ENCODE measurements at places on chromosomes 3 and 15.

DNA sequence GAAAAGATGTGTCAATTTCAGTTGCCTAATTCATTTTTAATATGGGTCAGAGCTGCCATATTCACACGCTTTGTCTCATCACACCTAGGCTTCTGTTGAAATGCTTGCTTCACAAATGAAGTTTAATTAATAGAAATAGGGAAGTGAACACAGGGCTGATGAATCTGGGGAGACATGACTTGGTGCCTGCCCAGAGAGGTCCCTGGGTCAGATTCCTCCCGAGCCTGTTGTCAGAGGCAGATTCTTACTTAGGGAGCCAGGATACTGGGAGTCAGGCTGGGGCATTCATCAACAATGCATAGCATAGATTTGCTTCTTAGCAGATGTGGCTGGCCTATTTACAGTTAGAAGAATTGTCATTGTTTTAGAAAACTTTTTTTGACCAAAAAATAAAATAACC is 90.6 kb downstream of the CACNA1D start:
- DNase-seq, result no peak

DNA sequence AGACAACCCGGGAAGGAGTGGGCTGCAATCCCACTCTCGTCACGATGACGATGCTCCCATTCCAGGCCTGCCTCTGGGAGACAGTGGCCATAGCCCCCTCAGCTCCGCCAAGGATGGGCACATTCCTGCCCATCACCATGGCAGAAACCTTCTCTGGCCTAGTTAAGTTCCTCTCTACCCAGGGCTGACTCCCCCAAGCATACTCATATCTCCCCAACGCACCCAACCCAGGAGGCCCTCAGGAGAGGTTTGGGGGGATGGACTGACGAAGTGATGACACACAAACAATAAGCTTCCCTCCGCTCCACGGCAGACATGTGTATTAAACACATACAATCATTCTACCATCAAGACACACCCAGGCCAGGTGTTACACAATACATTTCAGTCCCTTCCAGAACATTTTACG is 60.1 kb downstream of the VGLL4 start:
- no peak for DNase-seq

DNA sequence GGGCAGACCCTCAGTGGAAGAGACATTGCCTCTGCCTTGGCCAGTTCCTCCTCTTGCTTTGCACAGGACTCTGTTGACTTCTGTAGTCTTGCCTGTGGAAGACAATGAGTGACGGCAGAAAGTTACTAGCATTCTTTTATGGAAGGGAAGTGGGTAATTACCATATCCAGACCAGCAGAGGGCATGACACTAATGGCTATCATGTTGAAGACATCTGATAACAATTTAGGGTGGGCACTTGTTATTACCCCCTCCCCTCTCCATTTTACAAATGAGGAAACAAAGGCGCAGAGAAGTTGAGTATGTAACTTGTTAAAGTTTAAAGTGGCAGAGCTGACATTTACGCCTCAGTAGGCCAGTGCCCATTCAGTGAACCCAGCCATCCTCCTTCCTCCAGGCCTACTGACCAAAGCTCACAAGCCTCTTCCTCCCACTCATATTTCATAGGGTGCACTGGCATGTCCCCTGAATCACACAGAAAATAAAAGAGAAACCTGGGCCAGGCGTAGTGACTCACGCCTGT is 48.2 kb upstream of the FMN1 start:
- no peak for DNase-seq

DNA sequence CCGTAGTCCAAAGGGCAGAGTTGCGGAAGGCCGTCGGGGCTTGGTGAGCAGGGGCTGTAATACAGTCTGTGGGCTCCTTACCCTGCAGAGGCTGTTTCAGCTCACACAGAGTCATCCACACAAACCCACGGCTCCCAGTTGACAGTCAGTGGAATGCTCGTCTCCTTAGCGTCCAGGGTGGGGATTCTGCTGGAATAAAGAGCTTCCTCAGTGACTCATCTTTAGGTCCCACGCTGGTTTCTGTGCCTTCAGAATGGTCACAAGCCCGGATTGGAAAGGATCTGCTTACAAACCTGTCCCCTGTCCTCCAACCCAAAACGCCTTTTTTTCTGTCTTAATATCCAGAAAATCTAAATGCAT is 201.3 kb upstream of the TPM1 start:
- no peak for DNase-seq

GRCh38 chr3:107368654-107369398 is 8.4 kb upstream of the CCDC54 start:
- no peak for DNase-seq

DNA sequence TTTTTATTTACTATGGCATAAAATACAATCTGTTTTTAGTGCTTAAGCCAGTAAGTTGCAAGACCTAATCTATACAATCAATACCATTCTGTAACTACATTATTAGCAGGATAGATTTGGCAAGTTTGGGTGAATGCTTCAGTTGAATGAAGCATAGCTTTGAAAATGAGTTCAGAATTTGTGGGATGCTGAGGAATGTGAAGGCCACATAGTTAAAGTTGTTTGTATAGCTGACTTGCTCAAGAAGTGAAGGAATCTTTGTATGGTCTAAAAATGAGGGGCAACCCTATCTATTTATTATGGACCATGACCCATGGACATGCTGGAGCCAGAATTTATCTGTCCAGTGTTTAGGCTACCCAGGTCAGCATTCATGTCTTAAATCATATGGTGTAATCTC is 58.5 kb downstream of the CRYBG3 start:
- DNase-seq, result no peak

GRCh38 chr15:56074481-56075265 is 81.3 kb upstream of the NEDD4 start:
- DNase-seq, result no peak

DNA sequence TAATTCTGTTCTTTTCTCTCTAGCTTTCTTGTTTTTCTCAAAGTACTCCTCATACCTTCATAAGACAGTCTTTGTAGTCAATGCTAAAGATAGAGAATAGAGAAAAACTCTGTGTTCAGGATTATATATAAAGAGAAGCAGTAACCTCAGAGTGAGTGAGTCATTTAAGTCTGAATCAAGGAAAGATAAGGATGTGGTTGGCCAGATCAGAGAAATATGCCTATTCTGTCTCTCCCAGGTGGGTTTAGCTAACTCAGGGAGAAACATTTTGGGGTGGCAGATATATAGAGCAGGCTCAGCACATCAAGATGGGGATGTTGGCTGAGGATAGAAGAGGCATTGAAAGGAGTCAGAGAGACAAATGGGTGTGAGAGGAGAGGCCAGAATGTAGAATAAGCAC is 31.4 kb downstream of the GTF2E1 start:
- no peak for DNase-seq

GRCh38 chr3:127196002-127196401 is 3.1 kb downstream of the PRR23E start:
- DNase-seq, result no peak

GRCh38 chr3:99013777-99014315 is 112.4 kb upstream of the DCBLD2 start:
- DNase-seq, result no peak

DNA sequence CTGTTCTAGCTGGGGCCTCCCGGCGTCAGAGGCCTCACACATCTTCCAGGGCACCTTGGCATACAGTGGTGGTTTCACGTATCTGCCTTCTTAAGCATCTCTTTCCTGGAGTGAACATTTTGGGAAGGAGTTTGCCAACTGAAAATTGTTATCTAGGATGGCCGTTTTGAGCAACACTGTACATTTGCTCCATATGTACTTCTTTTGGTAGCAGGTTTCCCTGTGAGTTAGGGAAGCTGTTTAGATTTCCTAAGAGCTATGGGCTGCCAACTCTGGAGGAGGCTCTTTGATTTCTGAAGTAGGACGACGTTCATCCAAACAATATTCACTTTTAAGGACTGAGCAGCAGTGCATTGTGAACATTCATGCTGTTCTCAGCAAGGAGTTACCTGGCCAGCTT is 665.9 kb downstream of the SQOR start:
- DNase-seq, result no peak

DNA sequence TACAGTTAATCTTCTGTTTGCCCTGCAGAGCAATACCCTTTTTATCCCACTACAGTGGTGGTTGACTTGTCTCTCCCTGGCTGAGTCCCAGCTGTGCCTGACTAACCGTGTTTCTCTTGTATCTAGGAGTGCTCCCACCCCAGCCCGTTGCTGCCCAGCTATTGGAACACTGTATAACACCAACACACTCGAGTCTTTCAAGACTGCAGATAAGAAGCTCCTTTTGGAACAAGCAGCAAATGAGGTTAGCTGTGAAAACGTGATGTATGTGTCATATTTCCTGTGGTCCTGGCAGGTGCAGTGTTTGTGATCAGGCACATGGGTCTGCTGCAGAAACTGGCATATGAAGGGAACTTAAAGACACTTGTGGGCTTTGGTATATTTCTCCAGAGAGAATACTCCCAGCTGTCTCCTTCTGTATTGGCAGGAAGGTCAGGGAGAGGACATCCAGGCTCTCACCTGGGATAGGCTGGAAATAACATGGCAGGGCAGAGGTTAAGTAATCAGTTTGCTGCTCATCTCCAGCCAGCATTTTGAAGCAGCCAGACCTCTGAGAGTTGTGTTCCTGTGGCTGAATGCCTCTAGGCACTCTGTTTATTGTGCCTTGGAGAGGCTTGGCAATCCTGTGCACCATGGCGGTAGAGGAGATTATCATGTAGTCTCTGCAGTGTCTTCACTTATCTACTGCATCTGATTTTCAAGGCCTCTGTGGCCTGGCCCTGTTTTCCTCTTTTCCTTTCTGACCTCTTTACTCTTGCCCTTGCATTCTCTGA is 34.8 kb downstream of the ATG7 start:
- peak; percentile 19 for DNase-seq

GRCh38 chr15:36627566-36627965 is 48.1 kb downstream of the CDIN1 start:
- no peak for DNase-seq

GRCh38 chr15:74776821-74777768 is 4.8 kb upstream of the CSK start:
- DNase-seq, result peak; percentile 83

GRCh38 chr3:13171704-13172643 is 98.7 kb upstream of the IQSEC1 start:
- no peak for DNase-seq

DNA sequence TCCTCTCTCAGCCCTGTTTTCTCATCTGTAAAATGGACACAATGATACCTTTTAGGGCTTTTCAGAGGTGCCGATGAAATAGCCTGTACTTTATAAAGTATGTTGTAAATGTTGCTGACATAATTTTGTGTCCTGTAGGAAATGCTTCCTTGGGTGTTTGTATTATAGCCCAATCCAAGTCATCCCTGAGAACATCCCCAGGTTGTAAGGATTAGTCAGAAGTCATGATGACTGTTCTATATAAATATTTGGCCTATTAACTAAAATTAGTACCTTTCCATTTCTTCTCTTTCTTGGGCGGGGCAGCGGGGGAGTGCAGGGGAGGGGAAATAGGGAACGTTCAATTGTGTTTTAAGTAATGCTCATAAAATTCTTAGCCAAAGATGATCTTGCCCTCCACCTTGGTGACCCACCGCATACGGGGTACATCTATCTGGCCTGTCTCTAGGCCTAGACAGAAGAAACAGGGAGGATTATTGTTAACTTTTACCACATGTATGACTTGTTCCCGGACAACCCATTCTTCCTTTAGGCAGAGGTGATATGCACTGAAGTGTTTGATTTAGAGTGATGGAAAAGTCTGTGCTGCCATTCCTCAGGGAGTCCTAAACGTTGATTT is 120.7 kb downstream of the VGLL4 start:
- DNase-seq, result no peak

GRCh38 chr3:30314757-30315325 is 291.6 kb upstream of the TGFBR2 start:
- no peak for DNase-seq

GRCh38 chr3:121916189-121916588 is 22.0 kb downstream of the SLC15A2 start:
- DNase-seq, result no peak

- no peak for DNase-seq
Observed at GRCh38 chr3:195095035-195095703, 175.8 kb downstream of the XXYLT1 start.

DNA sequence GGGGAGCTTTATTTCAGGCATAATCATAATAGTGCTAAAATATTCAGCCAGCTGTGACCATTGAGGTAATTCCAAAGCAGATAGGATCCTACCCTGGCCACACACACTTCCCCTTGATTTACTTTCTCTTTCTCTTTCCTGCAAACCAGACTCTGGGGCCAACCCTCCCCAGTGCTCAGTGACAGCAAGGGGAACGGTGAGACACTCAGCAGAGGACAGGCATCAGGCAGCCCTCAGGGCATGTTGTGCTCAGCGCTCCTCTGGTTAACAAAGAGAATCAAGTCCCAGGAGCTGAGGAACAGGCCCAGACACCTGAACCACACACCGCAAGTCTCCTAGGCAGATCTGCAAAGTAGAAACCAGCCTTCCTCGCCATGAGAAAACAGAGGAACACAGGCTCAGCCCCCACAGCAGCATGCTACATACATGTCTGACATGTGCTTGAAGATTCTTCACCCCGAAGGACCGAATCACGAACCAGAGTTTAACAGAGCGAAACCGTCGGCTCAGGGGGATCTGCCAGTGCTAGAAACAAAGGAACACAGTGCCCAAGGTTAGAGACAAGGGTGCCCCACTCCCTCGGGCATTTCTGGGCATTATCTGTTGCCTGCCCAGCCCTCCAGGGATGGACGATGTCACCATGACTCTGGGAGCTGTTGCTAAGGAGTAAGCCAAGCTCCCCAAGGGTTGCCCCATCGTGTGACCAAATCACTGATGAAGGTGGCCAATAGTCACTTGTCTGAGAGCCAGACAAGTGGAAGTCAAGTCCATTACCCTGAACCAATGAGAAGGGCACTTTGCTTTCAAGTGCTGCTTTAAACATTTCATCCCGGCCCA is 17.5 kb downstream of the HDC start:
- DNase-seq, result peak; percentile 69

DNA sequence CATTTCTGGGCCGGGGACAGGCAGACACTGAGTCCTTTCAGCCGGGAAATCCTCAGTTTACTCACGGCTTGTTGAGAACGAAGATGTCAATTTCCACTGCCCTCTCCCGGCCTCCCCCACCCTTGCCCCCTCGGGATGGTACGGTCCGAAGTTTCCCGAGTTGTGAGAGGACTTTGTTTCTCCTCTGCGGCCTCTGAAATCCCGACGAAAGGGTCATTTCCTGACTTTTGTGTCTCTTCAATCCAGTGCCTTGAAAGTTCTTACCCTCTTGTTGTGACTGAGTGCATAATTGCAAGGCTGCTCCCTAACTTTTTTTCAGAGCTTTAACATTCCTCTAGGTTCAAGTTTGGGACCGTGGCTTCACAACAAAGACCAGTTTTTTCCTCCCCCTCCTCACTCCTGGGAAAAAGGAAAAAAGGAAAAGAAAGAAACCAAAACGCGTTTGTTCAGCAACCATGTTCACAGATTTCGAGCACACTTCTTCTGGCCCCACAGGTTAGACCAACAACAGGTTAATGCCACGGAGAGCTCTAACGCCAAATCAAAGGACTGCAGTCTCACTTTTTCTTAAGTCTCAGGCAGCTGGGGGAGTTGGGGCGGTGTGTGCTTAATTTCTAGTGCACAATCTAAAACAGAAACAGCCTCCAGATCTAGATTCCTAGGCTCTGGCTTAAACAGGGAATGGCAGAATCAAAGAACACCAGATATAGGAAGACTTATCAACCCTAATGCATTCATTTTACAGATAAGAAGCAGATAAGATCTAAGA is 138.9 kb downstream of the TMCO5A start:
- DNase-seq, result no peak

Data from CD4-positive, alpha-beta T cell treated with Interleukin-6 at 100 ng/mL for 8 hours (primary cell).